Stimulated activated CD4-positive, alpha-beta T cell treated with anti-CD3 and anti-CD28 coated beads, Interleukin-15, amount 100 ng/mL, for 48 hours (primary cell): ENCODE measurements at places on chromosomes 6 and 20.
A peak's percentile ranks its signal among the peaks of the same experiment; 100 is the strongest.

DNA sequence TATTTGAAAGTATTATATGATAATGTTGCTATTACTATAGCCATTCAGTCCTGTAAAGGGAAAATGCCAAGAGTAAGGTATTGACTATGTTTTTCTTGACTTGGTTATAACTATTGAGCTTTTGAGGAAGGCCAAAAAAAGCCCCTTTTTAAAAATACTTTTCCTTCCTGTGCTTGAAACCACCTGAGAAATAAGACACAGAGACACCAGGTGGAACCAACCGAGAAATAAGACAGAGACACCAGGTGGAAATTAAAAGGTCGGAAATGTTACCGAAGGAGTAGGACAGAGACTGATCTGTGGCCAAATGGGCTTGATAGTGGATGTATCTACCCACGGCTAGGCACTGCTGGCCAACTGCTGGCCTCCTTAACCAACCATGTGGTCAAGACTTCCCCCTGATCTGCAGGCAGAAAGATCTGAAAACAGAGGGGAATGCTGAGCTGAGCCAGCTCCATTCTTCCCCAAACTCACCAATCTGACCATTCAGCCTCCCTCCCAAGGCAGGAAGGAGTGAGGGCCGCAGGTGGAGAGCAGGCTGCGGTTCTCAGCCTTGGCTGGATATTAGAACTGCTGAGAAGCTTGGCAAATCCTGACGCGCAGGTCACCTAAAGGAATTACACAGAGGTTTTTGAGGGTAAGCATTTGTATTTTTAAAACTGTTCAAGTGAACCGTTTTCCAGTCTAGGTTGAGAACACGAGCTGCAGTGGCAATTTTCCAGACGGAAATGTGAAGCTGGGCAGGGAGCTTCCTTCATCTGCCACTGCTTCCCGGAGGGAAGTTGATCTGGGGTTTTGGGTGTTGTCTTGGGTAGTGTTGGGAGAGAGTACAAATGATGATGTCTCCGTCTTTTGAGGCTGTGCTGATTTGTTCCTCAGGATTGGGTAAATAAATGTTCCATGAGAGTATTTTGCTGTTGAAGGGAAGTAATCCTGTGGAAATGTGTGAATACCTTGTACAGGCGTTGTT lies 121.7 kb upstream of the EXOC2 start:
- no peak for DNase-seq

DNA sequence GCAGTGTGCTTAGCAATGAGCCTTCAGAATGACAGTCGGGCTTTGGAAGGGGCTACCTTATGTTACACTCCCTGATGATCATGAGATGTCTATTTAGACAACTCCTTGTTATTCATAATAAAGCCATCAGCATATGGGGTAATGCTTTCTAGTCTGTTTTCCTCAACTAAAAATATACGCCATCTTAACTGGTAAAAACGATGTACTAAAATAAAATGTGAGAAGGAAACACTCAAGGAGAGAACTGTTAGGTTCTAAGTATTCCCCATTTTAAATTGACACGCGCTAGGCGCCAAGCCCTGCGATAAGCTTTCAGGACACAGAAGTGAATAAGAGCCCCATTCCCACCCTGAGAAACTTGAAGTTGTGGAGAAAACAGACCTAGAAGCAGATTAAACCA lies 43.6 kb downstream of the SOD2 start:
- DNase-seq: no peak

GRCh38 chr6:158366363-158366762 lies 54.1 kb downstream of the TULP4 start:
- no peak for DNase-seq

DNA sequence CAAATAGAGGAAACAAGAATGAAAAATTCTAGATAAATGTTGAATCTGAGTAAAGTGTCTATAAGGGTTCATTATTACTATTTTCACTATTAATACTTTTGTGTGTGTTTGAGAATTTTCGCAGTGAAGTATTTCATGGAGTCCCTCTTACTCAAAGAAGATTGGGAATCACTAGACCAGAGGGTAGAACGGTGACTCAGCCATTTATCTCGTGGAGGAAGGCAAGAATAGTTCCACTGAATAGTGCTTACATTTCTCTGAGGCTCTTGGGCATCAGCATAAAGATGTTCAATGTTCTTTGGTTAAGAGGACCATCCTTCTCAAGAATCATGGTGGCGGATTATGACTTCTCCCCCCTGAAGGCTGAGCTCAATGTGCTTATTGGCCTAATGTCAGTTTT lies 376.7 kb upstream of the ARID1B start:
- no peak for DNase-seq

- no peak for DNase-seq
Observed at GRCh38 chr20:50933589-50933988, 2.4 kb upstream of the ADNP start.

- DNase-seq: peak; percentile 72
Observed at GRCh38 chr6:2857580-2858337, 16.1 kb upstream of the SERPINB1 start.

DNA sequence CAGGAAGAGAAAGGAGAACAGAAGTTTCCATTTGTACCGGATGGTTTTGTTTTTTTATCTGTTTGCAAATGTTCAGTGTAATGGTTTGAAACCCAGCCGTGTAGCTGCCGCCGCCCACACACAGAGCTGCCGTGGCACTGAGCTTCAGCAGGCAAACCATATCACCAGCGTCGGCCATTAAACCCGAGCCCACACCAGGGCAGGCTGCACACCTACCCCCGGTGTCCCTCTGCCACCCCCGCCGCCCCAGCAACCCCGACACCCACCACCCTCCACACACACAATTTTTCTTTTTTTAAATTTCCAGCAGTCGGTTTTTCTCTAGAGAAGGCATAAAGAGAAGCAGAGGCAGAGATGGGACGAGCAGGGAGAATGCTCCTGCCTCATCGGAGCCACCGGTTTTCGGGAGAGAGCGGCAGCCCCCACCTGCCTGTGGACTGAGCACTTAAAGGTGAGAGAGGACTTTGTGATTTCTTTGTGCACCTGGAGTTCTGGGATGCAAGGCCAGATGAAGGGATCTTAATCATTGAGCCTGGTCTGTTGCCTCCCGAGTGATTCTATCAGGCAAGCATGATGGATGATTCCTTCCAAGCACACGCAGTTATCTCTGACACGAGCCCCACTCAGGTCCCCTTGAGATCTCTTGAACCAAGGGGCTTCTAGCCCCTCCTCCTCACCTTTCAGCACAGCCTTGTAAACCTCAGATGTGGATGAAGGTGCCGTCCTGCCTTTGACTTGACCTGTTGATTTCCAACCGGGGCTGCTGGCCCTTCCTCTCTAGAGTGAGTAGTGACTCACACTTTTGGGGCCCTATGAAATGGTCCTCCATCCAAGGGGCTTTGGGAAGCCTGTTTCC lies 17.5 kb upstream of the ZNF831 start:
- peak; percentile 68 for DNase-seq

DNA sequence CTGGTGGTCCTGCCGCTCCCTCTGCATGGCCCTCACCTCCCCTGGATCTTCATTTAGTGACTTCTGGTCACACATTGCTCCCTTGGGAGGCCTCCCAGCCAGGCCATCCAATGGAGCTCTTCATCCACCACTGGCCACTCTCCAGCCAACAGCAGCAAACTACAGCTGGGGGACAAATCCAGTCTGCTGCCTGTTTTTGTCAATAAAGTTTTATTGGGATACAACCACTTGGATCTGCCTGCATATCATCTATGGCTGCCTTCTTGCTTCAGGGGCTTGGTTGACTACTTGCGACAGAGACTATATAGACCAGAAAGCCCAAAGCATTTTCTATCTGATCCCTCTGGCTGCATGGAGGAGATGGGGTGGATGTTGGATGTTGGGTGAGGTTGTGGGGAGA lies 156.6 kb upstream of the SULF2 start:
- no peak for DNase-seq

- DNase-seq: no peak
Observed at GRCh38 chr20:54067606-54068174, 2.7 kb downstream of the BCAS1 start.

- DNase-seq: no peak
Observed at GRCh38 chr6:13233106-13233505, 95.2 kb downstream of the TBC1D7 start.

DNA sequence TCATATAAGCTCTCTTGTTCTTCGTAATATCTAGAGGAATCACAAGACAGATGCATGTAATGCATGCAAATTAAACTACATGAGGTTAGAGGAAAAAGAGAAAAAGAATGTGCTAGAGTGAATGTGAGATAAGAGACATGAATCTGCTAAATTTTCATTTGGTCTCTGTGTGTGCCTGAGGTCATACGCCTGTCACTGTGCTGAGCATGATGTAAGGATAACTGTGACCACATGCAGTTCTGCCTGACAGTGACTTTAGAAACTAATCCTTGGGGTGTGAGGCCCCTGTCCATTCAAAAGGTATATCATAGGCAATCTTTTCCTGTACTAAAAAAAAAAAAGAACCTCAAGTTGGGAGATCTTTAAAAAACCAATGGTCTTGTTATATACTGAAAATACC lies 70.6 kb downstream of the SHPRH start:
- DNase-seq: no peak

DNA sequence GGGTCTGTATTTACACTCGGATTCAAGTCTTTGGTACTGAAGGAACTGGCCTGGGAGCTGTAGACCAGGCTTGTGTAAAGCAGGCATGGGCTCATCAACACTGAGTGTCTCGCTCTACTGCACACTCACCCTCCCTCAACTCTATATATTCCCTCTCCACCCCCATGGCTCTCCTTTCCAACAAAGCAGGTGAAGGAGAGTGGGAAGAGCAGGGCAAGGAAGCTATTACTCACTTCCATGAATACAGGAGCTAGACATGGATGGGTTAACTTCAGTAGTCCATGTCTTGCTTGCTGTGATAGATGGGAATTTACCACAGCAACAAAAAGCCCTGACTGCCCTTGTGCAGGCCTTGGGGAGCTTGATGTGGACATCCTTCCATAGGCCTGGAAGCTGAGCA lies 20.7 kb upstream of the SLC2A12 start:
- no peak for DNase-seq

DNA sequence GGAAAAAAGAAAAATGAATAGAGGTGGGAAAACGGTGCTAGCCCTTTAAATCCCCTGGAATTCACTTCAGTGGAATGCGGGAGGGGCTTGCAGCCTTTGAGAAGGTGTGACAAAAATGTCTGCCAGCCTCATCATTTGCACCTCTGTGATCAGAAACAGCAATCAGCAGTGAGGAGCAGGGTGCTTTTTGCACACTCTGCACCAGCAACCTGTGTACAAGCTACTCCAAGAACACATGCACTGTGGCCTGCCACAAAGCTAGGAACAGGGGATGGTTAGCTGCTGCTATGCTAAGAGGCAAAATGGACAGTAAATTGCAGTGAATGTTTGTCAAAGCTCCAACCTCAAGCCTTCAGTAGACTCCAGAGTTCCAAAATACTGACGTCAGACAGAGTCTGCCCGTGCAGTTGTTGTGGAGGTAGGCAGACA lies 29.7 kb downstream of the GINS1 start:
- no peak for DNase-seq

GRCh38 chr6:14077193-14077867 lies 40.2 kb upstream of the CD83 start:
- no peak for DNase-seq

GRCh38 chr6:2546901-2547300 lies 203.8 kb downstream of the MYLK4 start:
- no peak for DNase-seq

DNA sequence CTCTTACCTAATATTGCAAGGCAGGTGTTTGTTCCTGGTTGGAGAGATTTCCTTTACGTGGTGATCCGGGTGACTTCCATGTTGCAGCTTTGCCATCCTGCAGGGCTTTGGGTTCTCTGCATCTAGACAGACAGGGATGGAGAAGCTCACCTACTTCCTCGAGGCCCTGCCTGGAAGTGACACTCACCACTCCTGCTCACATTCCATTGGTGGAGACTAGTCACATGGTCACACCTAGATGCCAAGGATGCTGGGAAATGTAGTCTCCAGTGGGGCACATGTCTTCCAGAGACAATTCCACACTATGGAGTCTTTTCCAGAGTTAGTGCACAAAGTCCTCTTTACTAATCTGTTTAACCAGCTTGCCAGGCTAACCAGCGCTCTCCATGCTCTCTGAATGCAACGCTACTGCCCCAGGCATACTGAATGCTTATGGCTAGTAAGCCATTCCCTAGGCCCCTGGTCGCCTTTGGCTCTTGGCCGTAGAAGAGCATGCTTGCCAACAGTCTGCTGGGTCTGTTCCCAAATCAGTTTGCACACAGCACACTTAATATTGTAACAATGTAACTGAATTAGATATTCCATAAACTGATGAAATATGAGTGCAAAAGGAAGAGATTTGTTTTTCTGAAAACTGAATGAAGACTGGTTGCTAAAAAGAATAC lies 6.7 kb upstream of the KCNK15 start:
- no peak for DNase-seq

GRCh38 chr6:33552252-33552651 lies 27.8 kb downstream of the BAK1 start:
- DNase-seq: no peak

DNA sequence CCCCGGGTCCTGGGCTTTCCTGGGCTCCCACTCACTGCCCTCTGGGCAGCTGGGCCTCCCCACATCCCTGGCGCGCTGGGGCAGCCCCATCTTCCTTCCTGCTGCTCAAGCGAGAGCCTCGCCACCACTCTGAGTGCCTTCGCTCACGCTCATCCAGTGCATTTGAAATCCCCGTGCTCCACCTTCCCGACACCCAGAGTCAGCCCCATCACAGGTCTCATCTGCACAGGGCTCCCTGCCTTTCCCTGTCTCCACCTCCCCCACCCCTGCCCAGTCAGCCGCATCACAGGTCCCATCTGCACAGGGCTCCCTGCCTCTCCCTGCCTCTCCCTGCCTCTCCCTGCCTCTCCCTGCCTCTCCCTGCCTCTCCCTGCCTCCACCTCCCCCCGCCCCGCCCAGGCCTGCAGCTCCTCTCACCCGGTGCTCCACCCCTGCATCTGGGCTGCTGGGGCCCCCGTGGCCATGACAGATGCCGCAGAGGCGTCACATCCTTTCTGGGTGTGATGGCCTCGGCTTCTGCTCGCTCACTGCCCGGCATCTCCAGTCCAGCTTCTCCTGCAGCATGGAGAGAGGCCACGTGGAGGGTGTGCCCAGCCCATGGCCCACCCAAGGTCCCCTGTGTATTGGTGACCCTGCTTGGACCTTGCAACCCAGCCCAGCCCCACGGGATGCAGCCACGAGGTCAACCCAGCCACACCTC lies 9.0 kb upstream of the BHLHE23 start:
- DNase-seq: no peak

- no peak for DNase-seq
Observed at GRCh38 chr20:17558154-17558940, 11.5 kb upstream of the DSTN start.

DNA sequence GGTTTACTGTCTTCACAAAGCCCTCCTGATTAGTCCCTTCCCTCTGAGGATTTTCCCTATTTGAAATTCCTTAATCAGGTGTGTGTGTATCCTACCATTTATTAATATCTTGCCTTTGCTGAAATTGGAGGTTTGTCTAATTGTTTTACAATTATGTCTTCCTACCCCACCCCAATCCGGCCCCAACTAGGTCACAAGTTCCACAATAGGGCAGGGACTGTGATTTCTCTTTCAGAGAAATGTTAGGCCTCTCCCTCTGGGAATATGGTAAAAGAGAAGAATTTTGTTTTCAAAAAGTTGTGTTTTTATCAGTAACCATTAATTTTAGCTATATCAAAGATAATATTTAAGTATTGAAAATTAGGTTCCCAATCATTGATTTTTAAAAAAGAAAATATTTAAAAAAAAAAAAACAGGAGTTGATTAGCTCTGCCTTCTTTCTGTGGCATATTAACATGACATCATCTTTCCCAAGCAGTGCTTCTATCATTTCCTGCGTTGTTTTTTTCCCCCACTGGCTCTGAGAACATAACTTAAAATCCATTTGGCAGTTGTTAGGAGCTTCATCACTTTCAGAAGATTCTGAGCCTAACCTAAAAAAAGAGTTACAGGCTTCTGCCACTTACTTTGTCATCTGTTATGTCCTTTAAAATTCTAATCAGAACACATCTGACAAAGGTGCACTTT lies 36.1 kb downstream of the BLOC1S5 start:
- no peak for DNase-seq
